NCI-H524 (cell line): ENCODE measurements at places on chromosomes 12 and 14.
A peak's percentile ranks its signal among the peaks of the same experiment; 100 is the strongest.

GRCh38 chr12:122891661-122892525, 4.0 kb downstream of the VPS37B start:
- DNase-seq: peak; percentile 10

GRCh38 chr12:108214486-108214885, 85.4 kb downstream of the WSCD2 start:
- no peak for DNase-seq

- DNase-seq: no peak
Observed at GRCh38 chr12:40439771-40440492, 215.1 kb downstream of the LRRK2 start.

GRCh38 chr14:102277874-102278630, 26.9 kb downstream of the MOK start:
- peak; percentile 82 for DNase-seq

DNA sequence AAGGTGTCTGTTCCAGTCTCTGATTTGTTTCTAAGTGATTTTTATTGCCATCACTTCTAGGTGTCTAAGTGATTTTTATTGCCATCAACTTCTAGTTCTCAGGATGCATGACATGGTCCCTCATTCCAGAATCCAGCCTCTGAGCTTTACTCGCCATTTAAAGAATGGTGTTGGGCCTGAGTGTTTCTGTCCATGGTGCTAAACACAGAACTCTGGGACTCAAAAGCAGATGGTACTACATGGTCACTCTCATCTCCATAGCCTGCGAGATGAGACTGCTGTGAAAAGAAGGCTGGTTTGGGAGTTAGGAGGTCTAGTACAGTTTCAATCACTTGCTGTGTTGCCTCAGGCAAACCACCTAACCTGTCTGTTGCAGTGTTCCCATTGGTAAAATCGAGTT, 276.6 kb downstream of the NRXN3 start:
- no peak for DNase-seq

GRCh38 chr12:38689195-38689594, 216.2 kb downstream of the CPNE8 start:
- no peak for DNase-seq

- no peak for DNase-seq
Observed at GRCh38 chr12:95653771-95654546, 102.7 kb upstream of the USP44 start.

GRCh38 chr14:94320243-94320642, 2.9 kb downstream of the SERPINA6 start:
- no peak for DNase-seq

DNA sequence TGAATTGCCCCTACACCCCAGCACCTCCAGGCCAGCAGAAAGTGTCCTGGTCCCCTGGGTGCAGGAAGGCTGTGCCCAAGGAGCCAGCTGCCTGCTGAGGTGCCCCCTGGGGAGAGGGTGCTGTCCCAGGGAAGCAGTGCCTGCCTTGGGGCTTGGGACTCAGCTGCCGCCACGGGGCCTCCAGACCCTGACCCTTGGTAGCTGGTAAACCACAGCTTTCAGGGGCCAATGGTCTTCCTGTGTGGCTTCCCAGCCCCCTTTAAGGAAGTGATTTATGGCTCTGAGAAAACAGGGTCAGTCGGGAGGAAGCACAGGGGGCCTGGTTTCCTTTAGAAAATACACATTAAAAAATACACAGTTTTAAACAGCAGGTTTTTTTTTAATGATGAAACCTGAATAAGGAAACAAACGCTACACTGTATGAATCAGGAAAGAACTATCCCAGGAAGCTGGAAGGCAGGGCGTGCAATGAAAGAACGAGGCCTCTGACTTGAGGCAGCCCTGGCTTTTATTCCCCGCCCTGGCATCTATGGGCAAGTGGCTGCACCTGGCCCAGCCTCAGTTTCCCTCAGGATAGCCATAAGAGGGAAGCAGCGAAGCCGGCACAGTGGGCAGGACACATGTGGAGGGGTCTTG, 40.6 kb upstream of the EML1 start:
- no peak for DNase-seq

- DNase-seq: no peak
Observed at GRCh38 chr14:68728342-68729106, 64.3 kb downstream of the ZFP36L1 start.

- DNase-seq: peak; percentile 73
Observed at GRCh38 chr12:92221656-92222315, 76.1 kb upstream of the BTG1 start.

GRCh38 chr14:73752297-73752992, 38.3 kb upstream of the PNMA1 start:
- DNase-seq: peak; percentile 18

- DNase-seq: no peak
Observed at GRCh38 chr12:63155375-63155774, 4.4 kb upstream of the AVPR1A start.
